ENCODE measurements at places on chromosomes 3 and 15. TPM values are rescaled to one million over a fixed set of nuclear protein-coding genes. Genes with fewer than 3 reads are reported as not detected.
A peak's percentile ranks its signal among the peaks of the same experiment; 100 is the strongest.

The PARL gene
- total RNA-seq, result 60.5 TPM

DNA sequence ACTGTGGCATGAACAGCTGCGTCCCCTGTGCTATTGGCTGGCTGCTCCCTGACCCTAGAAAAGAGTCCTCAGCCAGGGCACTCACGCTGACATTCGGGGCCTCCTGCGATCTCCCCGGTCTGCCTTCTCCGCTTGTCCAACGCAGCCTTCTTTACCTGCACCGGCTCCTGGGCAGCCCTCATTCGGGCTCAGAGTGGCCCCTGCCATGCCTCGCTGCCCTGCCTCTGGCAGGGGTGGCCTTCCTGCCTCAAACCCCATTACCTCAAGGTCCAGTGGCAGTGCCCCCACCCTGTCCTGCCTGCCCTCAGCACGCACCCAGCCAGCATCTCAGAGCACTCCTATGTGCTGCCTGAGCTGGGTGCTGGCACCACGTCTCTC is 86.5 kb downstream of the TBC1D2B start:
- no peak for DNase-seq
- H3K36me3 ChIP-seq, result no peaks in the 10 kb centered on the region
- H3K27me3 ChIP-seq, result 0 out of 3 replicates have a peak, but pooled peaks cover 8% of the 10 kb centered on the region
- no peak overlapping the region for H3K27ac ChIP-seq

GRCh38 chr3:16658004-16658924 is 53.0 kb upstream of the DAZL start:
- H3K36me3 ChIP-seq, result no peaks in the 10 kb centered on the region
- H3K27me3 ChIP-seq, result no peaks in the 10 kb centered on the region
- H3K4me1 ChIP-seq, result no peaks in the 10 kb centered on the region
- no peak overlapping the region for H3K27ac ChIP-seq
- no peak for DNase-seq

DNA sequence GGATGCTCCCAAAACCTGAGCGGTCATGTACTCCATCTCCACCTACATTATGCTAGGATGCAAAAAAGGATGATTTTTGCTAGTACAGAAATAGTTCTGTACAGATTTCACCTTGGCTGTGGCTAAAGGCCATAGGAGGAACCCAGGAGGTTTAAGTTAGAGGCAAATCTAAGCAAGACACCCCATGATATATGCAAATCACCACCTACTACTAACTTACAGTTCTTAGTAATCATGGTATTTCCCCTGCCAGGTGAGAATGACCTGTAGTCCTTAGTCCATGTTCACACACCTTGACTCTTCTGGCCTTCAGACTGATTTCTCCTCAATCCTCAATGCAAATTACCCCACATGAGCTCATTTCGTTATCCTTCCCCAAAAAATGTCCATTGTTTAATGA is 154.2 kb downstream of the IMPG2 start:
- H3K36me3 ChIP-seq, result no peaks in the 10 kb centered on the region
- no peak overlapping the region for H3K27ac ChIP-seq
- H3K4me1 ChIP-seq, result no peaks in the 10 kb centered on the region
- no peak overlapping the region for H3K4me3 ChIP-seq

DNA sequence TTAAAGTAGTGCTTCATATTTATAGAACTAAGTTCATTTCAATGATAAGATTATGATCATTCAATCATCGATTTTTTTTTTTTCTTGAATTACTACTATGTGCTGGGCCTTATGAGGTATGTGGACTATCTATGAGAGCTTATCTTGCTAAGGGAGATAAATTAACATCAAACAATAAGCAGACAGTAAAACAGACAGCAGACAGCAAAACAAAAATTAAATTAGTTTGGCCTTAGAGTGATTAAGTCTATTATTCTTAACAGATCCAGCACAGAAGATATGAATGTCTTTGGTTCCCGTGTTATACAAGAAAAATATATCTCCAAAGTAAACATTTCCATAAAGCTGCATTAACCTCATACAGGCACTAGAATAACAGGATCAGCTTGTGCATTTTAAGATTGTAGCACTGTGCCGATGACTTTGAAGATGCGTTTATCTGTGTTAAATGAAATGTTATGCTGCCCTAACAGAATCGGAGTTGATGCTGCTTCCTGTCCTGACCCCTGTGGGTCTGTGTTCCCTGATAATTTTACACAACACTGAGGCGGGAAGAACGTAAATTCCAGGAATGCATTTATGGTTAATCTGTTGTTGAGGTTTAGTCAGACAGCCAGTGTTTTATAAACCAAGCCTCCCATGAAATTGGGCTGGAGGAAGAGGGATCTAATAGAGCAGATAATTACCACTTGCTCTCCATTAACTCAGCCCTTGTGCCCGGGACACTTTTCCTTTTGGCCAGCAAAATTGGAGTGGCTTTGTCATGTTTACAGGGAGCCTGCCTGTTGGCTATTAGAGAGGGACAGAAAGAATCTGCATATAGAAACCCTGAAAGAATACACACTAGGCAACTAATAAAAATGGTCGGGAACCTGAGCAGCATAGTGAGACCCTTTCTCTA is 80.8 kb downstream of the GHSR start:
- H3K27ac ChIP-seq, result no peak overlapping the region
- no peak for DNase-seq

- H3K27ac ChIP-seq, result no peak overlapping the region
- H3K4me3 ChIP-seq, result no peak overlapping the region
- H3K27me3 ChIP-seq, result no peaks in the 10 kb centered on the region
- DNase-seq, result no peak
- H3K4me1 ChIP-seq, result no peaks in the 10 kb centered on the region
These were observed 106.0 kb upstream of the ADPGK start for GRCh38 chr15:72889545-72889944.

The GUCA1C gene
- total RNA-seq, result not detected

GRCh38 chr3:170907637-170908234 is 701 bp downstream of the EIF5A2 start:
- DNase-seq, result peak; percentile 9
- no peaks in the 10 kb centered on the region for H3K27me3 ChIP-seq
- no peaks in the 10 kb centered on the region for H3K36me3 ChIP-seq

GRCh38 chr15:67085237-67085817 is 19.9 kb downstream of the SMAD3 start:
- no peak for DNase-seq
- no peak overlapping the region for H3K4me3 ChIP-seq
- no peaks in the 10 kb centered on the region for H3K27me3 ChIP-seq
- H3K4me1 ChIP-seq, result peaks cover 79% of the 10 kb centered on the region
- H3K27ac ChIP-seq, result no peak overlapping the region
- peaks cover 41% of the 10 kb centered on the region for H3K36me3 ChIP-seq

The CFAP20DC gene
- not detected for total RNA-seq

The HYAL1 gene
- 50.5 TPM for total RNA-seq

The CAMP gene
- total RNA-seq, result not detected

GRCh38 chr15:60829416-60829815 is 350.5 kb upstream of the ICE2 start:
- H3K27me3 ChIP-seq, result peaks cover 25% of the 10 kb centered on the region
- H3K4me1 ChIP-seq, result no peaks in the 10 kb centered on the region
- H3K27ac ChIP-seq, result no peak overlapping the region
- DNase-seq, result no peak

- no peaks in the 10 kb centered on the region for H3K4me1 ChIP-seq
- H3K4me3 ChIP-seq, result no peak overlapping the region
- H3K36me3 ChIP-seq, result no peaks in the 10 kb centered on the region
- no peak overlapping the region for H3K27ac ChIP-seq
- H3K27me3 ChIP-seq, result no peaks in the 10 kb centered on the region
- DNase-seq, result no peak
These were observed 252.0 kb downstream of the CLSTN2 start for GRCh38 chr3:140187028-140187427.

DNA sequence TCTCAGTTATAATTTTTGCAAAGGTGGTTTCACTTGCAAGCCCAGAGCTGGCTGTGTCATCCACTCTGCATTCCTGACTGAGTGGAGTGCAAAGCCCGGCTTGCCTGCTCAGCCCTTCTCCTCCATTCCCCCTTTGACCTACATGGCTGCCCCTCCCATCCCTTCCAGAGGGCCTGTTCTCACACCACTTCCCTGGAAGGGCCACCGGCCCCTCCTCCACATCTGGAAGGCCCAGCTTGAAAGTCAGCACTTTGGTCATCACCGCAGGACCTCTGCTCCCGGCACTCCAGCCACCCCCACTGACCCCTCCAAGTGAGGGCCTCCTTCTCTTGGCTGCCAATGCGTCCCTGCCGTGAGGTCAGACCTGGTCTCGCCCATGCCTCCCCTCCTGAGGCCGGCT is 74.1 kb upstream of the RNF7 start:
- DNase-seq, result no peak
- peaks cover 35% of the 10 kb centered on the region for H3K4me1 ChIP-seq
- peaks cover 15% of the 10 kb centered on the region for H3K27me3 ChIP-seq
- no peak overlapping the region for H3K27ac ChIP-seq

DNA sequence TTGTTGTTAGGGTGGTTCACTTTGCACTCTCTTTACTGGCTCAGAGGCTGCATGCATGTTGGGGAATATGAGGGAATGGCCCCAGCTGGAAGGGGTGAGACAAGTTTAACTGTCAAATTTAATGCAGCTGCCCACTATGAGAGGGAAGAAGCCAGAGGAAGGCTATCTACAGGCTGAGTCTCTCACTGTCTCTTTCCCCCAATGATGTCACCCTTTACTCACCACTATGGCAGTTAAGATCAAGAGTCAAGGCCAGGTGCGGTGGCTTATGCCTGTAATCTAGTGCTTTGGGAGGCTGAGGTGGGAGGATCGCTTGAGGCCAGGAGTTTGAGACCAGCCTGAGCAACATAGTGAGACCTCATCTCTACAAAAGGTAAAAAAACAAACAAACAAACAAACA is 12.2 kb upstream of the RBMS3 start:
- DNase-seq, result no peak
- H3K27me3 ChIP-seq, result no peaks in the 10 kb centered on the region
- no peaks in the 10 kb centered on the region for H3K36me3 ChIP-seq
- H3K4me3 ChIP-seq, result no peak overlapping the region
- H3K27ac ChIP-seq, result no peak overlapping the region

GRCh38 chr3:140816372-140817195 is 125.1 kb upstream of the SLC25A36 start:
- H3K4me1 ChIP-seq, result peaks cover 6% of the 10 kb centered on the region
- no peaks in the 10 kb centered on the region for H3K27me3 ChIP-seq
- H3K36me3 ChIP-seq, result no peaks in the 10 kb centered on the region
- no peak overlapping the region for H3K4me3 ChIP-seq
- no peak for DNase-seq

DNA sequence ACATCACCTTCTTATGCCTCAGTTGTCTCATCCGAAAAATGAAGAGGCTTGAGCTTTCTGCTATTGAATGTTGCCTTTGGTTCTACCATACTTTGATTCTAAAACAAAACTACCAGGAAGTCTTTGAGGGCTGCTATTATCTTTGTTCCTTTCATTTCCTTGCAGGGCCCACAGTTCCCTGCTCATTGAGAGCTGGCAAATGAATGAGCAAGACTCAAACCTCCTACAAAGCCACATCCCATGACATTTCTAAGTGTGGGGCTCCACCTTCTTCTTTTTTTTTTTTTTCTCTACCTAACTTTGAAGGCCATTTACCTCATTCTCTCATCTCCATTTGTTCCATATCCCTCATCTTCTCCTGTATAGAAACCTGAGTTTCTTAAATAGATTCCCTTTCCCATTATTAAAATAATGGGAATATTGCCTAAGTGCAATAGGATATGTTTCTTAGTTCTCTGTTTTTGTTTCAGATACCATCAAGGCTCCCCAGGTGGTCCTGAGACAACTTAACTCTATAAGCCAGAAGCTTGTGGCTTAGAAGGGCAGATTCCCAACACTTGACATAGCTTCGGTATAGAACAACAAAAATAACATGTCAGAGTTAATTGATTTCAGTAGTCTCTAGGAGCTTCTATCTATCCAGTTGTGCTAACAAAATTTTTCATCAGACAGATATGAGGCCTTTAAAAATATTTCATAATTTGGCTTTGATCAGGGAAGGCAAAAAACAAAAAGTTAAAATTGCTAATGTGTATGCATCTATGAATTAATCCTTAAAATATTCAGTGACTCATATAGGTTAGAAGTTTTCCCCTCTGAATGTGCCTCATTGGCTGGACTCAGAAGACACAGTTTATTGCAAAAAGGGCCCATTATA is 951.6 kb downstream of the TUSC7 start:
- no peaks in the 10 kb centered on the region for H3K4me1 ChIP-seq
- no peaks in the 10 kb centered on the region for H3K27me3 ChIP-seq
- H3K4me3 ChIP-seq, result no peak overlapping the region
- no peaks in the 10 kb centered on the region for H3K36me3 ChIP-seq
- DNase-seq, result no peak

The DNASE1L3 gene
- 0.55 TPM for total RNA-seq

The SPRED1 gene
- 9.4 TPM for total RNA-seq

DNA sequence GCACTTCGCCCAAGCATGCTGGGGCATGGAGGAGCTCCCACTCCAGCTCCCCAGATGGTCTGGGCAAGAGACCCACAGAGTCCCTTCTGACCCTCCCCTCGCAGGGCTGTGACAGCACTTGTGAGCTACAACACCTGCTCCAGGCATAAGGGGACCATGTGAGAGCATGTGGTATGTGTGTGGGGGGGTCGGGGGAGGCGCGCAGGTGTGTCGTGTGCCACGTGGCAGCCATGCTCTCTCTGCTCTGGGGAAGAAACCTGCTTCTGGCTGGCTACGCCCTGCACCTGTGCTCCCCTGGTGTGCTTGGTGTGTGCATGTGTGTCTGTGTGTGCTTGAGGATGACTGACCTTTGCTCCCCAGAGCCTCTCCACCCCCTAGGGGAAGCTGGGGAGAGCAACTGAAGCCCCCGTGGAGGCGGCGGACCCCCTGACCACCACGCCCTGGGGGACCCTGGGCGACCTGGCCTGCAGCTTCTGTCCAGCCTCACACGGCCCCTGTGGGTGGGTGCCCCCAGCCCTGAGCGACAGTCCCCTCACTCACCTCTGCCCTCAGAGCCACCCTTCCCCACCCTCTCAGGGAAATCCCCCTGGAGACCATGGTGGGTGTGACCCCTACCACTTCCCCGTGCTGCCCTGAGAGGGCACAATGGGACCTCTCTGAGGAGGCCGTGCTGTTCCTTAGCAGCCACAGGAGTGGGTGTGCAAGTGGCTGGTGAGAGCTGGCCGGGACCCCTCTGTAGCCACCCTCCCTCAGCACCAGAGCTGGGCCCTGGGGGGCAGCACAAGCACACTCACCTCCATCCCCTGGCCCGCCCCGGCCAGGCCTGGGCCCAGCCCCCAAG is 16.6 kb upstream of the SEC13 start:
- H3K4me1 ChIP-seq, result peaks cover 54% of the 10 kb centered on the region
- H3K4me3 ChIP-seq, result no peak overlapping the region
- H3K27me3 ChIP-seq, result peaks cover 4% of the 10 kb centered on the region
- no peaks in the 10 kb centered on the region for H3K36me3 ChIP-seq

DNA sequence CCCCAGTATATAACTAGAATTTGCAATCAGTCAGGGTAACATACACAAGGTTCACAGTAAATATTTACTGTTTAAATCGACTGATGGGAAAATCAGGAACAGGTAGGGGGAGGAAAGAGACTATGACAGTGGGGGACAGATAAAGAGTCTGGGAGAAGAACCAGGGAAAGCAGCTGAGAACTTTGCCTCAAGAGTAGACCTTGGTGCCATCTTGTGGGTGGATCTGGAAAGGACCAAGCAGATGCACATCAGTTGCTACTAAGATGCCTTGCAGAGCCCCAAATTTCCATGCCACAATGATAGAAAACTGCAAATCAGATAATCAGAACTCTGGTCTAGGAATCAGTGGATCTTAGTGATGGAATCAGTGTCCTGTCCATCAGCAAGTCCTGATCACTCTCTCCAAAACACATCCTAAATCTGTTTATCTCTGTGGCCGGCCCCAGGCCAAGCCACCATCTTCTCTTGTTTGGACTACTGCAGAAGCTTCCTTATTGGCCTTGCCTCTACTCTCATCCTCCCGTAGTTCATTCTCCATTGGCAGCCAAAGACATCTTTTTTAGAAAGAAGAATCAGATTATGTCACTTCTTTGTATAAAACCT is 62.7 kb downstream of the PDE8A start:
- no peaks in the 10 kb centered on the region for H3K27me3 ChIP-seq
- peaks cover 79% of the 10 kb centered on the region for H3K4me1 ChIP-seq
- H3K36me3 ChIP-seq, result no peaks in the 10 kb centered on the region
- peak; percentile 63 for DNase-seq
- no peak overlapping the region for H3K27ac ChIP-seq

All from HepG2 (cell line).